Epithelial cell of esophagus (primary cell): ENCODE measurements at places on chromosomes 2 and 18.
A peak's percentile ranks its signal among the peaks of the same experiment; 100 is the strongest.

DNA sequence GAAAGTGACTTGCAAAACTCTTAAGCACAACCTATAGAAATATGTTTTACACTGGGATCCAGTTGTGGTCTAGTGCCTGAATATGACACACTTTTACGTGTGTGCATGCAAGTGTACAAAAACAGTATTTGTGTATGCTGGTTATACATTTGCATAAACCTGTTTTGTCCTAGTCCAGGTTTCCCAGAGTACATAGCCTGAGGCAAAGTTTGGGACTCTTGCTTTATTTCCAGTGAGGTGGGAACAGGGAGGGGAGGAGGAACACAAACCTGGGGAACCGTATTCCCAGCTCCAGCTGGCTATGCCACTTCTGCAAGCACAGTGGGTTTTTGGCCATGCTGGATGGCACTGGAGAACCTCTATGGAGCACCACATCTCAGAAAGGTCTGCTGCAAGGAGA is 481.1 kb upstream of the HS6ST1 start:
- no peak for DNase-seq

- peak; percentile 50 for DNase-seq
These were observed 702.2 kb upstream of the NRXN1 start for GRCh38 chr2:51734115-51734514.

GRCh38 chr2:222064286-222064685 is 234.5 kb downstream of the PAX3 start:
- no peak for DNase-seq

- DNase-seq, result no peak
These were observed 57.6 kb downstream of the BOLA3 start for GRCh38 chr2:74089816-74090745.

- no peak for DNase-seq
These were observed 169.7 kb downstream of the TWIST2 start for GRCh38 chr2:239017491-239018098.

GRCh38 chr2:229714080-229714735 is at the start of gene DNER:
Gene DNER, minus strand, starts transcription at chr2:229714555. Its CDS starts 132 bp downstream, at chr2:229714423.
- DNase-seq, result peak; percentile 30

- no peak for DNase-seq
These were observed 80.3 kb downstream of the GYPC start for GRCh38 chr2:126736133-126736874.

- DNase-seq, result peak; percentile 18
These were observed 30.7 kb downstream of the METTL8 start for GRCh38 chr2:171402906-171403580.

- DNase-seq, result no peak
These were observed 5.7 kb upstream of the CAPN14 start for GRCh38 chr2:31223026-31223425.

DNA sequence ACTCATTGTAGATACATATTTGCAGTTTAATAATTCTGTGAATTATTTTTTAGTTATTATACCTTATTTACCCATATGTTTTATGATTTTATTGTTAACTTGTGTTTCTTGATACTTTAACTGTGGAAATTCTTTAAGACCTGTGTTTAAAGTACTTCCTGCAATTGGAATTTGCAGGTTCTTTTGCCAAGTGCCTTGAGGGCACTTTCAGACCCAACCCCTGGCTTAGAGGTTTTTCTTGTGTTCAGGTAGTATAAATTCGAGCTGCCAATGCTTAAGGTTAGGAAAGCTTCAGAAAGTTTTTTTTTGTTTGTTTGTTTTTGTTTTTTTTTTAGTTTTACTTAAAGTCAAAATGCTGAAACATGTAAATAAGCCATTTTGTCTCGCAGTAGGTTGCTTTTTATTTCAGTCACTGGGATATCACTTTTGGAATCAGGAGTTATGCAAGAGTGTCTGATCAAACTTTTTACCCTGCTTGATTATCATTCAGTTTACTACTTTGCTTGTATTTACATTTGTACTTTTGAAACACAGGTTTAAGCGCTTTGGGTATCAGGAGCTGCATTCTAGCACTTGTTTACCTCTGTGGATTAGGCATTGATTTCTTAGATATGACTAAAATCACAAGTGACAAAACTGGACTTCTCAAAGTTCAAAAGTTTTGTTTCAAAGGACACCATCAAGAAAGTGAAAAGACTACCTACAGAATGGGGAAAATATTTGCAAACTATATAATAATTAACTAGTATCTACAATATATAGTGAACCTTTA is 31.8 kb downstream of the TDRD15 start:
- DNase-seq, result peak; percentile 9

- no peak for DNase-seq
These were observed 287.7 kb downstream of the MYT1L start for GRCh38 chr2:2043394-2043793.

- DNase-seq, result peak; percentile 40
These were observed 391.1 kb upstream of the MEX3C start for GRCh38 chr18:51588616-51589015.

DNA sequence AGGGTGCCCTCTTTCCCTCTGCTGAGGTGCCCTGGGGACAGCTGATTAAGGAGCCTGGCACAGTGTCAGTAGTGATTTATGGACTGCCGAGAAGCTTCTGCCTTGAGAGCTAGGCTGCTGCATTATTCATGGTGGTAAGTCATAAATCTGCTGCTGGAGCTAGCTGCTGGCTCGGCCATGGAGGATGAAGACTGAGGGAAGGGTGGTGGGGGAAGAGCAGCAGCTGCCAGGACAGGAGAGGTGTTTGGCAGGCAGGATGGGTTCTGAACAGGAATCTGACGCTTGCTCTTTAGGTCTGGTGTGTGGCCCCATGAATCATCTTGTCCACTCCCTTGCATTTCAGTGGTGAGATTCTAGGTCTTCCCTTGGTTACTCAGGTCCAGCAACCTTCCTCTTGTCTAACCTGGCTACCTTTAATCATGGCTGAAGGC is 296.3 kb downstream of the DYSF start:
- peak; percentile 44 for DNase-seq

- DNase-seq, result no peak
These were observed 5.3 kb upstream of the DCTN1 start for GRCh38 chr2:74385396-74385795.

- DNase-seq, result no peak
These were observed 18.8 kb downstream of the HJURP start for GRCh38 chr2:233835230-233836186.

- no peak for DNase-seq
These were observed 316.2 kb downstream of the GALNT13 start for GRCh38 chr2:154187948-154188347.

- DNase-seq, result no peak
These were observed 116.5 kb downstream of the FAM168B start for GRCh38 chr2:130976591-130977237.

GRCh38 chr2:160206436-160206835 is 6.4 kb upstream of the ITGB6 start:
- no peak for DNase-seq

DNA sequence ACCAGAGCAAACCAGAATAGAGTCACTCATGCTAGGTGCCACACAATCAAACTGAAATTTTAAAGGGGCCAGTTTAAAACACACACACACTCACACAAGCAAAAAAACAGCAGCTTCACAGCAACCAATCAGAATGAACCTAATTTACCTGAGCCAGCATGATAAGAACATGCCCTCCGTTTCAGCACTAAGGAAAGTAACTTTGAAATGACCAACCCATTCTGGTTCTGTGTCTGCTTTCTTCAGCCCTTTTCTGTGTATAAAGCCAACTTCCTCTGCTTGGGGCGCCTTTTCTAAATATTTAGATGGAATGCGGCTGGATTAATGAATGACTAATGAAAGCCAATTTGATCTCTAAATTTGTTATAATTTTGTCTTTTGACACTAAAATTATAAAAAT is 629.1 kb downstream of the ZEB2 start:
- DNase-seq, result peak; percentile 8

DNA sequence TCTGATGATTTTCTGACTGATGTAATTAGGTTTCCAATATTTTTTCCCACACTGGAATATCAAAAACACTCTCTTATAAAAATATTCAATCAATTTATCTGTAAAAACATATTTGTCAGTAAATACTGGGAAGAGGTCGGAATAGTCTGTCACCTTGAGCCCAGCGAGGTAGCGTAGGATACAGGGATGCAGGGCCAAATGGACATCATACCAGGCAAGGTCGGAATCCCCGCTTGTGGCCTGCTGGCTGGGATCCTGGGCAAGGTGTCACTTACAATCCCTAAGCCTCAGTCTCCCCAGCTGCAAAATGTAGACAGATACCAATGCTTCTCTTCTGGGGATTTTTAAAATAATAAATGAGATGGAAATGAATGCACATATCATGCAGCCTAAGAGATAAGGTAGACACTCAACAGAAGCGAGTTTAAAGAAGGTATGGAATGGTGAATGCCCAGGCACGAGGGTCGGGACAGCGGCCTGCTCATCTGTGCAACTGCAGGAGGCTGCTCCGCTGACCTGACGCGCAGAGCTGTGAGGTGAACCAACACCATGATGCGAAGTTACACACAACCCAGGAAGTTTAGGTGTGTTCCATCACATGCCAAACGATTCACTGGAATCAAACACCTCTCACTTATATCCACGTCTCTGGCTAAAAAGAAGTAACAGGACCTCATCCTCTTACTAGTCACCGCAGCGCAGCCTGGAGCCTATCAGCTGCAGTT is 98.2 kb downstream of the EIPR1 start:
- DNase-seq, result no peak

DNA sequence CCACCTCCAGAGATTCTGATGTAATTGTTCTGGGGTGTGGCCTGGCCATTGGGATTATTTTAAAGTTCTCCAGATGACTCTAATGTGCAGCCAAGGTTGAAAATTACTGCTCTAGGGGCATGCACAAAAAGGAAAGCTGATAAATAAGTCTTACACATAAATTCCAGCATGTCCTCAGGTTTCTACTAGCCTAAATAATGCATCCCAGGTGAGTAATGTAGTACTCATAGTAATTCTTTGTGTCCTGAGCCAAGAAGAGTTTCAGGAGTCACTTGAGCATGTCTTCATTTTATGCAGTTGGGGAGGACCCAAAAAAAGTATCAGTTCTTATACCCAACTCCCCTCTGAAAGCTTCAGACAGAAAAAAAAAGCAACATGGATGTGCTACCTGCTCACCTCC is 130.1 kb upstream of the SP5 start:
- DNase-seq, result peak; percentile 85

DNA sequence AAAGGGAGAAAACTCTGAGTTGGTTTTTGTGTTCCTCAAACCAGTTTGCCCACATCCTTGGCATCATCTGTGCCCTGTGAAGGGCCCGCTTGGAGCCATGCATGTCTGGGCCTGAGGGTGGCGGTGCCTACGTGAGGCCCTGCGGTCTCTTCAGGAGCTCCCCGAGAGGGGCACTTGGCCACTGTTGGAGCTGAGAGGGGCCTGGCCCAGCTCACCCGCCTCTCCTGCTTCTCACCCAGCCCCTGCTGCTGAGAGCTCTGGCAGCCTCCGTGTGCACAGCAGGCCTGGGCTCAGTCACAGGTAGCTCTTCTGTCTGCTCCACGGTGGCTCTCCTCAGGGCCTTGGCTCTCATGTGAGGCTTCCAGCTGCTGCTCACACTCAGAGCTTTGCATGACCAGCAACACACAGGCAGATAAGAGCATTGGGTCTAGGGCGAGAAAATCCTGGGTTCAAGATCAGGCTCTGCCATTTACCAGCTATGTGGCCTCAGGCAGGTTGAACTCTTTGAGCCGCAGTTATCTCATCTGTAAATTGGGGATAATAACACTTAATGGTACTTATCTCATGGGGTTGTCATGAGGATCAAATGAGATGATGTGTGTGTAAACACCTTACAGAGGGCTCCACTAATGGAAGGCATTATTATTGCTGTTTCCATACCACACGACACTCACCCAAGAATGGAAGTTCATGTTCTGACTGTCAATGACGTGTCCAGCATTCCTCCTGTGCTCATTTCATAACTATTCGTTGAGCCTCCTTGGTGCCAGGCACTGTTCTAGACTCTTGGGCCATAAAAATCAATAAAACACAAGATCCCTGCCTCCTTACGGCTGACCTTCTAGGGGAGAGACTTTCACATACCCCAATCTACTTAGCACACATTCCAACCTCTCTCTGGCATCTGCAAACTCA is 41.6 kb upstream of the PLB1 start:
- DNase-seq, result peak; percentile 93

- DNase-seq, result peak; percentile 74
These were observed 70.5 kb downstream of the CACNB4 start for GRCh38 chr2:152028182-152028862.
